Karpas-422 (cell line): ENCODE measurements at places on chromosomes 7 and 10. TPM values are rescaled to one million over a fixed set of nuclear protein-coding genes. Genes with fewer than 3 reads are reported as not detected.

GRCh38 chr7:157087646-157088045 lies 51.1 kb upstream of the UBE3C start:
- no peak overlapping the region for H3K4me3 ChIP-seq
- H3K27me3 ChIP-seq = no peaks in the 10 kb centered on the region
- no peaks in the 10 kb centered on the region for H3K36me3 ChIP-seq
- no peaks in the 10 kb centered on the region for H3K4me1 ChIP-seq
- no peak overlapping the region for H3K27ac ChIP-seq
- DNase-seq = no peak

DNA sequence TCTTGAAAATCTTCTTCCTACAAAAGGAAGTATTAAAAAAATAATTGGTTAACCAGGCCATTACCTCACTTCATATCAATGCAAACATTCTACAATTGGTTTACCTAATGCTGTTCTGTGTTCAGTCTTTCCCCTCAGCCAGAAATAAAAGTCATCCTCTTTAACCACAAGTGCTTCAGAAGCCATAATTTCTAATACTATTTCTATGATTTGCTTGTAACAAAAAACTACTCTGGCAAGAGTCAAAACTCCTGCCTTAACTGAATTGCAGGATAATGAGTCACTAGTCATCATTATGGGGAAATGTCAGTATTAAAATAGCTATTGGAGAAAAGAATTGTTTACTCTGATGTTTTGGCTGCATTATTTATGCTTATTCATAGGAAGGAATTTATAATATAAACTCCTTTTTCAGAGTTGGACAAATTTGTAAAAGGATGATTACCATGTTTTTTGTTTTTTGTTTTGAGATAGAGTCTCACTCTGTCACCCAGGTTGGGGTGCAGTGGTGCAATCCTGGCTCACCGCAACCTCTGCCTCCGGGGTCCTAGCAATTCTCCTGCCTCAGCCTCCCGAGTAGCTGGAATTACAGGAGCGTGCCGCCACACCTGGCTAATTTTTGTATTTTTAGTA lies 55.5 kb upstream of the ODAD2 start:
- no peak overlapping the region for H3K4me3 ChIP-seq
- no peaks in the 10 kb centered on the region for H3K36me3 ChIP-seq
- H3K27ac ChIP-seq = no peak overlapping the region
- DNase-seq = no peak

GRID2IP gene
- total RNA-seq = not detected in 2 replicates

PNLIPRP3 gene
- total RNA-seq = not detected in 2 replicates

PRKCQ gene
- not detected in 2 replicates for total RNA-seq
